Stimulated activated CD8-positive, alpha-beta memory T cell treated with anti-CD3 and anti-CD28 coated beads, Interleukin-15, amount 100 ng/mL, for 4 hours (primary cell): ENCODE measurements at places on chromosomes 2 and 18.

- DNase-seq: no peak
These were observed 38.0 kb downstream of the SLC4A1AP start for GRCh38 chr2:27701676-27702075.

GRCh38 chr2:50223643-50224042 is 808.3 kb downstream of the NRXN1 start:
- DNase-seq: no peak

DNA sequence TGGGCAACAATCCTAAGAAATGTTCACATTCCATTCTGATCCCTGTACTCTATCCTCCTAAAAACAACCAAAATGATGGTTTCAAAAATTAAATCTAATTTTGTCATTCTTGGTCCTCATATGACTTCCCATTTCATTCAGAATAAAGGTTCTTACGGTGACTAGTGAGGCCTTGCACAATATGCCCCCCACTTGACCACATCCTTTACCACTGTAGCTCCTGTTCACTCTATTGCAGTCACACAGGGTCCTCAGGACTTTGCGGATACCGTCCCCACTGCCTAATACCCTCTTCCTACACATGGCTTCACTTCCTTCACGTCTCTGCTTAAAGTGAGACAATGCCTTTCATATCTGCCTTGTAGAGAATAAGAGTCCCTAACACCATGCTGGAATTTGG is 1058.7 kb upstream of the KLHL29 start:
- no peak for DNase-seq

GRCh38 chr2:78992807-78993517 is 32.5 kb upstream of the REG3G start:
- DNase-seq: no peak

GRCh38 chr2:167489325-167489724 is 601.0 kb downstream of the XIRP2 start:
- no peak for DNase-seq

DNA sequence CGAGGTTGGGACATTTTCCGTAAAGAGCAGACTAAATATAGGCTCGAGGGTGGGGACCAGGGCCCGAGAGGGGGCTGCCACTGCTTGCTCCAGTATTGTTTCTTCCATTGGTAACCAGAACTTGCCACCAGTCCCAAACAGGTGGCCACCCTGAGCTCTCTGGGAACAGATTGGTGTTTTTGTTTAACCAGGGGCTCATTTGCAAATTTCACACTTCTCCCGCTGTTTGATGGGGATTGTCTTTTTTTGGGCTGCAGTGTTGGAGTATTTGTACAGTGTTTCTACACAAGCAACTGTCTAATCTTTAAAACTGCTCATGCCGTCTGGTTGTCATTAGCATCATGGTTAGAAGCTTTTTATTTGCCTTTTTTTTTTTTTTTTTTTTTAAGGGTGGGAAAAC is 8.5 kb downstream of the AGAP1 start:
- DNase-seq: no peak

GRCh38 chr2:10079266-10079869 is 843 bp downstream of the CYS1 start:
- DNase-seq: no peak

DNA sequence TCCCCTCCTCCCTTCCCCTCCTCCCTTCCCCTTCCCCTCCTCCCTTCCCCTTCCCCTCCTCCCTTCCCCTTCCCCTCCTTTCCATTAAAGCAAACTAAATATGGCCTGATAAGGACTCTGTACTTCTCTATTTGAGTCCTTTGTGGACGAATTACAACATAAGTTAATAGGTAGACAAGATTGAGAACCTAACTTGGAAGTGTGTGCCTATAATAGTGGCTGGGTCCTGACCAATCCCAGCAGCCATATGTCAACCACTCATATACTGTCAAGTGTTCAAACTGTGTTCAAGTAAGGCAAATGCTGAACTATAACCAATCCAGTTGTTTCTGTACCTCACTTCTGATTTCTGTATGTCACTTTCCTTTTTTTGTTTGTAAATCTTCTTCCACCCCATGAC is 97.1 kb upstream of the RBMS1 start:
- DNase-seq: no peak

DNA sequence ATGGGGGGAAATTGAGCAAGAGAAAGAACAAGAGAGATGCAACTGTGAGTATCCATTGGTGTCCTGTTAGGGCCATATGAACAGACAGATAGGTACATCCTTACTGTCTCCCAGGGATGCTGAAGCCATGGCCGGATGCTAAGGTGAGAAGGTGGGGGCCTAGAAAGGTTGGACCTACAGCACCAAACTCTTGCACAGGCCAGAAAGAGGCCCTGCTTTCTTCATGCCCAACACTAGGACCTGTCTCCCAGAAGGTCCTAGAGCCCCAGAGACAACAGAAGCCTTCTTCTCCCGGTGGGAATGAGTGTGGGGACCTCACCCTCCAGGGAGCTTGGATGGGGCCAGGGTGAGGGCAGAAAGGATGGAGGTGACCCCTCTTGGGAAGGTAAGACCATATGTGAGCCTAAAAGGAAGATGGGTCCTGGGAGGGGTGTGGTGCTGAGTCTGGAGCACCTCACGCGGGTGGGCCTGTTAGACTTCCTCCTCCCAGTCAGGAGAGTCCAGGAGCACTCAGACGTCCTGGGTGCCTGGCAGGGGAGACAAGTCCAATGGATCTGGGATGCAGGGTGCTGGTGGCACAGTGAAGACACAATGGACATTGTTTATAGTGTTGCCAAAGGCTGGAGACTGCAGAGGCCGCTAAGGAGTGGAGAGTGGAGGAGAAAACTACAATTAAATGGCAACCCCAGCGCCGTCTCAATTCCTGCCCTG is 265.3 kb downstream of the CYP26B1 start:
- no peak for DNase-seq

- DNase-seq: no peak
These were observed 3.2 kb downstream of the XPO1 start for GRCh38 chr2:61534926-61535325.

- DNase-seq: no peak
These were observed 86.1 kb downstream of the SH3YL1 start for GRCh38 chr2:177733-178132.

GRCh38 chr2:235698491-235698890 is 204.6 kb downstream of the AGAP1 start:
- DNase-seq: no peak

DNA sequence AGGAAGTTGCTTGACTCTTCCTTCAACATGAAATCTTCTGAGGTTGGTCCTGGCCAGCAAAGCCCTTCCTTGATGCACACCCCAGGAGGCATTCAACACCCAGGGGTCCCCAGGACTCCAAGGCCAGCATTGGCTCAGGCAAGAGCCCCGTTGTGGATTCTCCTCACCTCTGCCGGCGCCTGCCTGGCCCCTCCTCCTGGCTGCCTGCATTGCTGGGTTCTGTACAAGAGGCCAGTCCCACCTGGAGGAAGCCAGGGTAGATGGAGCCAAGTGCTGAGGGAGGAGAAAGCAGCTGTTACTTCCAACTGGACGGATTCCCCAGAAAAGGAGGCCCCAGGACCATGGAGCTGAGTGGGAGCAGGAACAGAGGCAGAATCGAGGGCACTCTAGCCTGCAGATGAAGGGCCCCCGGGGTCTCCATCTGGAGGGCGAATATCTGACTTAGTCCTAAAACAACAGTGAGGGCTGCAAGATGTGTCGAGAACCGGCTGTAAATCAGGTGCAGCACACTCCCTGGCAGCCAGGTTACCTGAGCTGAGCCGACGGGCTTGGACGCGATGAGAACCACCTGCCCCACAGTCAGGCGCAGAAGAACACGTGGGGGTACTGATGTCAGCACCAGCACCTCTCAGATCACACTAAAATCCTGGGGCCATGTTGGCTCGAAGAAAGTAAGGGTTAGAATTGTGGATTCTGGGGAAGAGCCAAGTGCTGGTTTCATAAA is 399.6 kb upstream of the SALL3 start:
- no peak for DNase-seq

GRCh38 chr2:14261771-14262170 is 370.7 kb upstream of the LRATD1 start:
- no peak for DNase-seq

DNA sequence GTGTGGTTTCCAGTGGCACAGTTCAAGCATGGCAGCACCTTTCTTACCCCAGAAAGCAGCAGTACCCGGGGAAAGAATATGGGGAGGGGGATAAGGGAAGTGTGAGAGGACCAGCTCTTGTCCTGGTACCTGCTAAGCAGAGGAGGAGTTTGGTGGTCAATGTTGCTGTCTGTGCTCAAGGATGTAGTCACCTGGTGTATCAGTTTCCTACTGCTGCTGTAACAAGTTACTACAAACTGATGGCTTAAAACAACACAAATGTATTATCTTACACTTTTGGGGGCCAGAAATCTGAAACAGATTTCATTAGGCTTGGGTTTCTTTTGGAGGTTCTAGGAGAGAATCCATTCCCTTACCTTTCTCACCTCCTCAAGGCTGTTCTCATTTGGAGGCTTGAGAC is 77.5 kb downstream of the VSNL1 start:
- DNase-seq: no peak

GRCh38 chr18:6222271-6222670 is 192.4 kb downstream of the L3MBTL4 start:
- DNase-seq: no peak

GRCh38 chr2:47620770-47621437 is 162.0 kb upstream of the MSH6 start:
- DNase-seq: no peak

DNA sequence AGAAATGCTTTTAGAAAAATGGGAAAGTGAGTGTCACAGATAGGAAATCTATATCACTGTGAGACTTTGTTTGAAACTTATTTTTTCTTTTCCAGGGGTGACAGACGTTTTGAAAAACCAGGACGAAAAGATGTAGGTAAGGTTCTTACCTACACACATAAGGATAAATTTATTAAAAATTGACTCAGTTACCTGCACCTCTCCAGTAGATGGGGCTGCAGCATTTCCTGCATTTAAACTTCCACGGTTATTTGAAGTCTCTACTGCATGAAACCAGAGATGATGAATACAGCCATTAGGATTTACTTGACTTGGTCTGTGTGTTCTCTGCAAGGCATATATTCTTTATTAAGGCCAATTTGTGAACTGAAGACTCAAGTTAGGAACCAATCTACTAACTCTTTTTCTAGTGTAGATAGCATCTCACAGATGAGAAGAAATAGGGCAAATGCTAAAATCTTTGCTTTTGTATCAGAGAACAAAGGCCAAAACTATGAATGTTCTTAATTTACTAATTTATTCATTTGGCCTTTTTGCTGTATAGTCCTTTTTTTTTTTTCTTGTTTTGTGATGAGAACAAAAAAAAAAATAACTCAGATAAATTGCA is 15.0 kb downstream of the KCNJ13 start:
- DNase-seq: peak; percentile 7

DNA sequence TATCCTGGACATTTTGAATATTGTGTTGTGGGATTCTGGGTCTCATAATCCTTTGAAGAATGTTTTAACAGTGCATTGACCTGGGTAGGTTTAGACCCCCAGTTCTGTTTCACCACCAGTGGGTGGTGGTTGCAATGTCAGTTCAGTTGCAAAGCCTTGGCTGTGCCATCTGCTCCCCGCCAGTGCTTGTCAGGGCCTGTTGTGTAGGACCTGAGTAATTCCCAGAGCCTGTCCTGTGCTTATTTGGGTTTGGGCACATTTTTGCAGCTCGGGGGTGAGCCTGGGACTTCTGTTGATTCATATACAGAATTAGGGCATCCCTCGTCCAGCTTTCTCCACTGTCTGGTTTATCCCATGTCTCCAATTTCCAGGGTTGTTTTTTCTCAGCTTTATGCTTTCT is 24.8 kb downstream of the ATP9B start:
- DNase-seq: no peak

DNA sequence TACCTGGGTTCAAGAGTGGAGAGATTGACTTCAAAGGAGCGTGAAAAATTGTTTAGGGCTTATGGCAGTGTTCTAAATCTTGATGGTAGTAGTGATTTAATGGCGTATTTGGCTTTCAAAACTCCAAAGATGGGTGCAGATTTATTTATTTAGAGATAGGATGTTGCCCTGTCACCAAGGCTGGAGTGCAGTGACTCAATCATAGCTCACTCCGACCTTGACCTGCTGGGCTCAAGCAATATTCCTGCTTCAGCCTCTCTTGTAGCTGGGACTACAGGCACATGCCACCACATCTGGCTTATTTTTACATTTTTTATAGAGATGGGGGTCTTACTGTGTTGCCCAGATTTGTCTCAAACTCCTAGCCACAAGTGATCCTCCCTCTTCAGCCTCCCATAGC is 52.5 kb downstream of the FAM117B start:
- DNase-seq: no peak

- no peak for DNase-seq
These were observed 997.4 kb upstream of the GYPC start for GRCh38 chr2:125658583-125658982.

GRCh38 chr2:62814123-62814522 is 108.6 kb downstream of the EHBP1 start:
- no peak for DNase-seq

DNA sequence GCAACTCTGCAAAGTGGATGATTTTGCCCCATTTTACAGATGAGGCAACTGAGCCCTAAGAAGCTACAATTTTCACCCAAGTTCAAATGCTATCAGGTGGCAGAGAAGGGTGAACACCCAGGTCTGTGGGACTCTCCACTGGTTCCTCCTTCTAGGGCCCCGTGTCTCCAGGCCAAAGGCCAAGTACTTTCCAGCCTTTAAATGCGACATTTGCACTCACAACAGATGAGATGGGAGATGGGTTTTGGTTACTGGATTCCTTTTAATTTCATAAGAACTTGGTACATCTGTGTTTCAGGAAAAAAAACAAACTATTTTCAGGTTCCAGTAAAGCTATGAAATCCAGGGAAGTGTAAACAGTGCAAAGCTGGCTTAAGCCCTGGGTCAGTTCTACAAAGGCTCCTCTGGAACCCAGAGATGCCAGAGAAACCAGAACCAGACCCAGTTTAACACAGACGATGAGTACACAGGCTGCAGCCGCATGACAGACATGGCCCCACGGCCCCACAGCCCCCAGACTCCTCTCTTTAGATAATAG is 361.7 kb downstream of the ANAPC1 start:
- DNase-seq: no peak

GRCh38 chr18:54094474-54094873 is 130.0 kb downstream of the MBD2 start:
- DNase-seq: no peak

DNA sequence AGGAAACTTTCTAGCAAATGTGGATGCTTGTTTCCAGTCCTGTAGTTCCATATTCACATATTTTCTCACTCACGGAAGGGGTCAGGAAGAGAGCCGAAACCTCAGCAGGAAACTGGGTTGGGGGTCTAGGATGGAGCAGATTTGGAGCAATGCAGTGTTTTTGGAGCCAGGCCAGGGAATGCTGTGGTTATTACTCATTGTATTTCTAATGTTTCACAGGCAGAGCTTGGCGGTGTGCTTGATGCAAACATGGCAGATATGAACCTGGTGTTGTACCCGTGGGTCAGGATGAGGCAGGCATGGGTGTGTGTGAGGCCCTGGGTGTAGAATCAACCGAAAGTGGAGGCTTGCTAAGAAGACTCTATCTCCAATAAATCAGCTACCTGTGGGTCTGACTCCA is 34.6 kb upstream of the ACKR3 start:
- no peak for DNase-seq
